ENCODE measurements at places on chromosomes 6 and 20.

DNA sequence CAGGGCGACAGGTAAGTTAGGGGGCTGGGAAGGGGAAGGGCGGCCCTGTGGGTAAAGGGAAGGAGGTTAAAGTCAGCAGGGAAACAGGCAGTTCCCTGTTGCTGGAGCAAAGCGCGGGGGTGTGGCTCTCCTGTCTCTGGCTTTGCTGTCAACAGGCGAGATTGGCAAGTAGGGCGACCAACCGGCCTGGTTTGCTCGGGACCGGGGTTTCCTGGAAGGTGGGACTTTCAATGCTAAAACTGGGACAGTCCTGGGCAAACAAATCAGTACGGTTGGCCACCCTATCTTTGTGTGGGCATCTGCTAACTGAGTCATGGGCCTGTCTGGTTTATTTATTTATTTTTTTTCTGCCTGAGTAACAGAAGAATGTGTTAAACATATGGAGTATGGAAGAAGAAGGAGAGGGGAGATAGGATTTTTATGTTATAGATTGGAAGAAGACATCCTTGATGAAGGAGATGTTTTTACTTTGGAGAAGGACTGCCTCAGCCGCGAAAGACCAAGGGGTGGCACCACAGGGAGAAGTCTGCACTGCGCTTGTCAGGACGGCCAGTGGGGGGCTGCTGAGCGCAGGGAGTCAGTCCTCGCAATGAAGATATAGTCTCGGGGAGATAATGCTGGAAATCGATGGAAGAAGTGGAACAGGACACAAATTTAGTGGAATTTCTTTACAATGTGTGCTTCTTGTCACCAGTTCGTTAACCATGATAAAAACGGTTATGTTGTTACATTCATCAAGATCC, 43.4 kb upstream of the ESR1 start:
- no peak for DNase-seq

- no peak for DNase-seq
Observed at GRCh38 chr6:162485464-162485863, 242.1 kb downstream of the PRKN start.

GRCh38 chr20:31666258-31667042, 28.7 kb downstream of the COX4I2 start:
- no peak for DNase-seq

GRCh38 chr6:131225959-131226358, 90.7 kb downstream of the AKAP7 start:
- no peak for DNase-seq

DNA sequence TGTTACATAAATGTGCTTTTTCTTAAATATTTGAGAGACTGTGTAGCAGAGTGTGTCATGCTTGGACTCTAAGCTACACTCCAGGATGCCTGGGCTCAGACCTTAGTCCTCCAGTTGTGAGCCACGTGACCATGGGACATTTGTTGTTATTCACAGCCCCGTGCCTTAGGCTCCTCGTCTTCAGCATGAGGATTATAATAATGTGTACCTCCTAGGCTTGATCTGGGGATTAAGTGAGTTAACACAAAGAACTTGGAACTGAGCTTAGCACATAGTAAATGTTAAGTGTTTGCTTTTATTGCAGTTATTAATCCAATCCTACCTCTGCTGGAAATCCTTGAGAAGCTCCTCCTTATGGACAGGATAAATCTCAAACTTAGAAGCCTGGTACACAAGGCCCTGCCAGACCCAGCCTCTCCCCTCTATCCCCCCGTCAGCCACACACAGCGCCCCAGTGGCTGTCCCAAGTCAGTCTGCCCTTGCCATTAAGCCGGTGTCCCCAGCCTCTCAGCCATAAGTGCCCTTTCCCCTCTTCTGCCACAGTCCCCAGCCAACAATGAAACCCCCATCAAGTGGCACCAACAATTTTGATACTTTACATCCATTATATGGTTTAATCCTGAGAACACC, 177.5 kb downstream of the TMEM242 start:
- DNase-seq = no peak

DNA sequence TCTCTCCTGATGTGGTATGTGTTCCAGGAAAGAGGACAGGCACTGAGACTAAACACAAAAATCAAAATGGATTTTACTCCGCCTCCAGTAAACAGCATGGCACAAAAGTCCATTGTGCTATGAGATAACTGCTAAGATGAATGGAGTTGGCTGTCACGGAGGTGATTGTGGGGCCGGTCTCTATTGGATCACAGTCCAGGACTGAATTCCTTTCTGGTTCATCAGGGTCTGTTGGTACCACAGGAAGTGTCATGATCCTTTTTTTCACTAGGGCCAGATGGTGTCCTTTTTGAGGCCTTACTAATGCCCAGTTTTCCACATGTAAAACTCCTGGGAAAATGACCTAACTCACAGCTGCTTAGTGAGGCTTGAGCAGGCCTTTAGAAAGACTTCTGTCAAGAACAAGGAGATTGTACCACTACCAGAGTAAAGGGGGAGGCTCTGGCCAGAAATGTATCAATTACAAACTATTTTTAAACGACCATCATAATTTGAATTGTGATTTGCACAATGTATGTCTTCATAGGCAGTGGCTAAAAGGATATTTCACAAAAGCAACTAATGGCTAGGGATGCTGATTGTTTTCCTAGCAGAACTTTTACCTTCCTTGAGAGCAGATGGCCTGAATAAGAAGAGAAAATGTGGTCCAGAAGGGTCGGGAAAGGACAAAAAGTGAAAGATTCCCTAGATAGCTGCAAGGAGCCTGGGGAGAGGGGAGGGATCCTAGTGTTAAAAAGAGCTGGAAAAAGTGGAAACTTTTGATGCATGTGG, 192.2 kb upstream of the POU3F2 start:
- no peak for DNase-seq

DNA sequence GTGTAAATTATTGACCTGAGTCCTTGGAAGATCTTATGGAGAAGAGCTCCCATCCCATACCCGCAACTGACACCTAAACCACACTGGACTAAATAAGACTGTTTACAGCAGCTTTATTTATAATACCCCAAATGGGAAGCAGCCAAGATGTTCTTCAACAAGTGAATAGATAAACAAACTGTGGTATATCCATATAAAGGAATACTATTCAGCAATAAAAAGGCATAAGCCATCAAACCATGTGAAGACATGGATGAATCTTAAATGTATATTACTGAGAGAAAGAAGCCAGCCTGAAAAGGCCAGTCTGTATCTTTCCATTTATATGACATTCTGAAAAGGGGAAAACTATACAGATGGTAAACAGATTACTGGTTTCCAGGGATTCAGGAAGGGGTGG, 212.7 kb downstream of the TPBG start:
- no peak for DNase-seq

DNA sequence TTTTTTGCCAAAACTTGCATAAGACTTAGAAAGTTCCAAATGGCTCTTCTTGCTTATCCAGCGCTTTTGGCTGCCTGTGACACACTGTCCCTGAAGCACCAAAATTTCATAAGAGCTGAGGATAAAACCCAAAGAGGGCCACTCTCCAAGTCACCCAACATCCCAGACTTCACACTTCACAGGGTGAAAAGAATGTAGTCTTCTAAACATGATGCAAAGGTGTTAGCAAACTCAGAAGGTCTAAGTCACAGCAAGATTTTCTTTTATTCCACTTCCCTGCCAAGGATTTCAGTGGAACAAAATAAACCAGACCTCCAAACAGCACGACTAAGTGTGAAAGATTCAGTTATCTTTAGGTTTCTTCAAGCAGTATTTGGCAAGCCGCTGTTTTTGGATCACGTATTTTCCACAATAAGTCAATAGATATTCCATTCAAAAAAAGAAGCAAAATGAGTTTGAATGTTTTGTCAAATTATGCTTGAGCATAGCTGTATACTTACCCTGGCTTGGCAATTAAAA, 44.6 kb upstream of the CD93 start:
- no peak for DNase-seq

DNA sequence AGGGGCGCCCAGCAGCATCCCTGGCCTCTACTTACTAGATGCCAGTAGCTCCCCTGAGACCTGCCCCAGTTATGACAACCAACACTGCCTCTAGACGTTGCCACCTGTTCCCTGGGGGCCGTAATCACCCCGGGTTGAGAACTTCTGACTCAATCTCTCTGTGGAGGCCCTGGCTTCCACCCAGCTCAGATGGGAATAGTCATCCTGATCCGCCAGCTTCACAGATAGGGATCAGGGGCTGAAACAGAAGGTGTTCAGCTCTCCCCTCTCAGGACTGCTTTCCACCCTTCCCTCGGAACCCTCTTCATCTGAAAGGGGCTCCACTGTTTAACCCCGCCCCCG, 3.3 kb downstream of the CAPN11 start:
- no peak for DNase-seq

- DNase-seq = no peak
Observed at GRCh38 chr20:29448806-29449470, 1808.5 kb upstream of the DEFB115 start.

GRCh38 chr6:17169291-17169690, 67.4 kb downstream of the STMND1 start:
- no peak for DNase-seq

GRCh38 chr6:147717991-147718390, 209.5 kb downstream of the SAMD5 start:
- no peak for DNase-seq

GRCh38 chr20:45361793-45362192, 1.2 kb upstream of the SYS1 start:
- no peak for DNase-seq

DNA sequence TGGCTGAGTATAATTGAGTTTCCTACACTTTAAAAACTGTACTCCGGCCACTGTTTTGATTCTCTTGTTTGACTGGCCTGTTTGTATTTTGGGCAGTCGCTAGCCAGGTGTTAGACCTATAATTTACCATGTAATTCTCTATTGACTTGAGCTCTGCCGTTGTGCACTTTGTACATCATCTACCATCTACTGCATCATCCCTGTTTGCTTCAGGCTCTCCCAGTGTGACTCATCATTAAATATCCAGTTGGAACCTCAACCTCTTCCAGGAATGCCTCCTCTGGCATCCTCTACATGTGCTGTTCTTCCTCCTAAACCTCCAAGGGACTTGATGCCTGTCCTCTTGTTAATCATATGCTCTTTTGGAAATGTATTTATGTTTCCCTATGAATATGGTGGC, 72.3 kb downstream of the FARS2 start:
- no peak for DNase-seq

DNA sequence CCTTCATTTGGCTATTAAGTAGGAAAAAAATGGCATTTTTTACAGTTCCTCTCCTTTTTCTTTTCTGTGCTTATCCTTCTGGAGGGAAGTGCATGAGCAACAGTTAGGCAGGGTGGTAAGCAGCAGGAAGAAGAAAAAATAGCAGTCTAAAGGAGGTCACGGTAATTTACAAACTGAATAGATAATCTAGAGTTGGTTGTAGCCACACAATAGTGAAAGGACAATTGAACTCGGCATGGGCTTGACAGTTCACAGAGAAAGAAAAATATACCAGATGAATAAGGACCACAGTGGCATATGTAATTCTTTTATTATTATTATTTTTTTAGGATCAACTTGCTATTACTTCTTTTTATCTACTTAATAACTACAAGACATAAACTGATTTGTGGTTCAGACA, 358.6 kb downstream of the BTBD9 start:
- no peak for DNase-seq

- no peak for DNase-seq
Observed at GRCh38 chr6:74715355-74716085, 490.3 kb downstream of the COL12A1 start.

- DNase-seq = no peak
Observed at GRCh38 chr6:87820343-87820984, 118.4 kb upstream of the AKIRIN2 start.

GRCh38 chr20:52624281-52624680, 347.9 kb upstream of the TSHZ2 start:
- no peak for DNase-seq

GRCh38 chr20:57947421-57948179, 237.8 kb upstream of the PMEPA1 start:
- DNase-seq = no peak

DNA sequence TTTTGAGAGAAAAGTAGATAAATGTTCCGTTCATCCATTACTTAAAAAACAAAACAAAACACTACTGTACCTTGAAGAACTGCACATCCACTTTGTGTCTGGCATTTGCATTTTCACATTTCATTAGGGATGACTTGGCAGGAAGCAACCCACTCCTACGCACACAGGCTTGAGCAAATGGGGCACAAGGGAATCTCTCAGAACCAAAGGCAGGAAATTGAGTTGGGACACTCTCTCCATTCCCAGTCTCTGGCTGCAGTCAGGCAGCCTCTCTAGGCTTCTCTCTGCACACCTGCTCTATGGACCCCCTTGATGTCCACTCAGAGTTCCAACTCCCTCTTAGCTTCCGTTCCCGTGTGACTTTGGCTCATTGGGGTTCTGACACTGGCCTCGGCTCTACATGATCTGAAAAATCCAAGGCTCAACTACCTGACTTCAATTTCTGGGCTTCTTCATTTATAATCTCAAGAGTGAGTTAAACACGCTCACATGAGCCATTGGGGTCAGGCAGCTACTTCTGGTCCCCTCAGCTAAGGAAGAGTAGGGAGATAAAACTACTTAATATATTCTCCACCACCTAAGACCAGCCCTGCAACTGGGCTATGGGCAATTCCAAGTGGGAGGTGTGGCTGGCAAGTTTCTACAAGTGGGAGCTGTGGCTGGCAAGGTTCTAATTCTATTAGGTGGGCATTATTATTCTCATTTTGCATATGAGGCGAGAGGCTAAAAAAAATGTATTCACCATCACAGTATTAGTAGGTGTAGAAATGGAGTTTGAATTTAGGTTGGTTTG, 251.9 kb downstream of the SOD2 start:
- no peak for DNase-seq

- DNase-seq = no peak
Observed at GRCh38 chr20:1934721-1935573, 39.7 kb downstream of the SIRPA start.

DNA sequence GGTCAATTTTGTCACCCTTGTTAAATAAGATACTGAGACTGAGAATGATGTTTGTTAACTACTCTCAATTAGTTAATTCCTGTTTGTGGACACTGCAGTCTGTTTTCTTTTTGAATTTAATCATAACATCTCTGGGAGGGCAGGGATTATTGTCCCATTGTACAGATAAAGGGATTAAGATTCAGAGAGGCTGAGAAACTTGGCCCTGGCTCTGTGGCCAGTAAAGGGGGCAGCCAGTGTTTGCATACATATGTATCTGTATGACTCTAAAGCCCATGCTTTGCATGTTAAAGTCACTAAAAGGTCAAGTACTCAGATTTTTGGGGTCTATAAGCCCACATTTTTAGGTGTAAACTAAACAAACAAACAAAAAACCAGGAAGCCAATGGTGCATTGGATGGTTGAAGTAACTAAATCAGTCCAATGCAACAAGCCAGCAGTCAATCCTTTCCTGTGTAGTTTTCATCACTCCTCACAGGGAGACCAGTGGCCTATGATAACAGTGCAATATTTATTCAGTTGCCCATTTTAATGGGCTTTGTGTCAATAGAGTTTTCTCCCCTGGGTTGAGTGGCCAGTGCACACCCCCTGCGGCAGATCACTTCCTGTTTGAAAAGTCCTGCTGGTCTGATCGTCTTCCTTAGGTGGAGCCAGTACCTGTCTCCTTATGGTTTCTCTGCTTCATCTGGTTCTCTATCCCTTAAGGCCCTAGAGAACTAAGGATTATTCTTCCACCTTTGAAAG, 106.7 kb downstream of the SLX4IP start:
- no peak for DNase-seq

Measured in stimulated activated CD4-positive, alpha-beta T cell treated with anti-CD3 and anti-CD28 coated beads, Interleukin-1b, Interleukin-23, amount 100 ng/mL, for 24 hours (primary cell).